ENCODE measurements at places on chromosomes 6 and 20.

GRCh38 chr6:44042261-44042988 lies 84.8 kb downstream of the MRPL14 start:
- no peak for DNase-seq

GRCh38 chr6:72626126-72626525 lies 4.3 kb downstream of the KCNQ5 start:
- no peak for DNase-seq

DNA sequence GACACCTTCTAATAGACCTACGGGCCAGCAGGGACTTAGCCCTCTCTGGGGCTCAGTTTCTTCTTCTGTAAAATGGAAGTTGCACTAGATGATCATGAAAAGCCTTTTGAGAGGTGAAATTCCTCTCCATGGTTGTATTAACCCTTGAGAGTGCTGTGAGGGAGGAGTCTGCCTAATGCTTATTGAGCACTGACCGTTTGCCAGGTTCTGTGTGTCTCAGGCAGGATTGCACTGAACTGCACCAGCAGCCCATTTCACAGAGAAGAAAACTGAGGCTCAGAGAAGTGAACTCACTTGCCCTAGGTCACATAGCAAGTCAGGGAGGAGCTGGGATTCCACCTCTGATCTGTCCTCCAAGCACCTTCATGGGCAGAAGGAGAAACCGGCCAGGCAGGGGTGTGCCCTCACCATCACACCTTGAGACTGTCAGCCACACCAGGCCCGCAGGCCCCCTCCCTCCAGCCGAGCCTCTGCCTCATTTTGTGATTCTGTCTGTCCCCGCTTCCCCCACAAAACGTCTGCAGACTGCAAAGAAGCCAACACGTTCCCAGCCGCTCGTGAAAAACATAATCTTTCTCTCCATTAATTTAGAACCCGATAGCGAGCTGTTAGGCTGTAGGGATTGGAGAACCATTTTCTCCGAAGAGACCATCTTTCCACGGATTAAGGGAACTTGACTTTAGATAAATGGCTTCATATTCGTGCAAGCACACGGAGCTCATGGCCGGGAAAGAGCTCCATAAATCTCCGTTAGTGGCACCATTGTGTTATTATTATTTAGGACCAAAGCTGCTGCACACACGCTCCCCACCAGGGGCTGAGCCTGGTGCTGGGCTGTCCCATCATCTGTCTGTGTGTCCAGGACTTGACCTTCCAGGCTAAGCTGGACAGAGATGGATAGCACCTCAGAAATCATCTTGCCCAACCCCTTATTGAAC lies 46.0 kb downstream of the KIAA1755 start:
- no peak for DNase-seq

DNA sequence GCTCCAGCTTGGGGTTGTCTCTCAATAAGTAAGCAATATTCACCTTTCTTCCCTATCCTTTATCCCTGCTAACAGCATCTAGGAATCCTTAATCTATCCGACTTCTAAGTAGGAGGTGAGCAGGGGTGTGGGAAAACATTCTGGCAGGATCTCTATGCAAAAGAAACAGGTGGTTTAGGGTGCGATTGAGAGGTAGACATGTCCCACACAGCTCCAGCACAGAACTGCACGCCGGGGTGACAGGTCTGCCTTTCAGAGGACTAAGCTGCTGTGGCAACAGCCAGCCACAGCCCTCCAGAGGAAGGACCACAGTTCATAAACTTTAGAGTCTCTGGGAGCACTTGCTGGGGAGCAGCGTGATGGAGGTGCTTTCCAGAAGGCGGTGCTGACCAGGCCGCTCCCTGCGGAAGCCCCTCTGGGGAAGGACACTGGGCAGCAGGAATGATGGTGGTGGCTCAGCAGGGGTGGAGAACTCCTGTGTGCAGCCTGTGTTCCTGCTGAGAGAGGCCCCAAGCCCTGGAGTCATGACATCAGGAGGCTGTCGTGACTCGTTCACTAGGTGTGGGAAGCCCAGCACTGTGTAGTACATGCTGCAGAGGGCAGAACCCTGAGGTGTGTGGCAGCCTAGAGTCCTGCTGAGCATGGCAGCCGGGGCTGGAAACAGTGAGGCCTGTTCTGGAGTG lies 509.6 kb downstream of the PRKN start:
- DNase-seq = no peak

DNA sequence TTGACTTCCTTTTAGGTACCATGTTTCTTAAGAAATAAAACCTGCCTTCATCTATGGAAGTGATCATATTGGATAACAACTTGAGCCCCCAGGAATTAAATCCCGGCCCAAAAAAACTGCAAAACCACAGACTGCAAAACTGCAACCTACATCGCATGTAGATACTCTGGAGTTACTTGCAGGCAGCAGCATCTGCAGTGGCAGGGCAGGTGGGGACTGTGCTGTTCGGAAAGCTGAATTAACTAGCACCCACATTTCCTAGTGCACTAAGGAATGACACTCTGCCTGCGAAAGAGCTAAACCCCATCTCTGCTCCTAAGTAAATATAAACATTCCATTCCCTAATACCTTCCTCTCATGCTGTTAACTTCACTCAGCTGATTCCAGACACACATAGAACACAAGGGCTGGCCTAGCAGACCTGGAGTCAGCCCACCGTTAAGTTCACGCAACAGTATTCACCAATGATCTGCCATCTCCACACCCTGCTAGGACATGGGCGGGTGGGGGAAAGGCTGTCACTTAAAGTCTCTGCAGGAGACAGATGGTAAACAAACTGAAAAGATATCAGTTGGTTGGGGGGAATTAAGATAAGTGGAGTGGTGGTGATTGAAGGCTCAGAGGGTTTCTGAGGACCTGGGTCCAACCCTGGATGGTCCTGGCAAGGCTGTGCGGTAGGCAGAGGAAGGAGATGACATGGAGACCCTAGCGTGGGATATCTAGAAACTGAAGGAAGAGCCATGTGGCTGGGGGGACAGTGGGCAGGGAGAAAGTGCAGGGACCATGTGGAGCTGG lies 128.4 kb downstream of the SYCP2 start:
- DNase-seq = no peak

GRCh38 chr6:16930432-16930831 lies 169.2 kb upstream of the ATXN1 start:
- no peak for DNase-seq
